ENCODE measurements at places on chromosomes 1 and 21.
A peak's percentile ranks its signal among the peaks of the same experiment; 100 is the strongest.

GRCh38 chr1:101124405-101124804, 98.8 kb upstream of the DPH5 start:
- DNase-seq, result no peak

GRCh38 chr1:82153272-82153629, 352.5 kb downstream of the ADGRL2 start:
- no peak for DNase-seq

GRCh38 chr1:24186031-24186710, 918 bp downstream of the IFNLR1 start:
- DNase-seq, result no peak

- DNase-seq, result peak; percentile 56
Observed at GRCh38 chr1:239053279-239053678, 333.1 kb upstream of the CHRM3 start.

DNA sequence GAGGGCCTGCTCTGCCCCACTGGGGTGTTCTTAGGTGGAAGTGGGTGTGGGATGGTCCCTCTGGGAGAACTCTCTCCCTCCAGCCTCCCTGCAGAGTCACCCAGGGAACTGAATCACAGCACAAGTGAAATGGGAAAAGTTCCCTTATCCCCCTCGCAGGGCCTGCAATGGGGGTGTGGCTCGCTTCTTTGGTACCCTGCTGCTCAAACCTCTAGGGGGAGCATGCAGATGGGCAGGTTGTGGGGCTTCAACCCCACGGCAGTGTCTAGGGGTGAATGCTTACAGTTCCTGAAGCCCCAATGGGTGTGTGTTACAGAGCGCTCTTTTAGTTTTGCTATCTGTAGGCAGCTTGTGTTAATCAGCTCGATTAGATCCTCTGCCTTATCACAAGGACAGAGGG, 59.0 kb upstream of the TINAGL1 start:
- DNase-seq, result no peak

All from brain (organoid and tissue), 16 donors.